ENCODE measurements at places on chromosomes 7 and 10.

DNA sequence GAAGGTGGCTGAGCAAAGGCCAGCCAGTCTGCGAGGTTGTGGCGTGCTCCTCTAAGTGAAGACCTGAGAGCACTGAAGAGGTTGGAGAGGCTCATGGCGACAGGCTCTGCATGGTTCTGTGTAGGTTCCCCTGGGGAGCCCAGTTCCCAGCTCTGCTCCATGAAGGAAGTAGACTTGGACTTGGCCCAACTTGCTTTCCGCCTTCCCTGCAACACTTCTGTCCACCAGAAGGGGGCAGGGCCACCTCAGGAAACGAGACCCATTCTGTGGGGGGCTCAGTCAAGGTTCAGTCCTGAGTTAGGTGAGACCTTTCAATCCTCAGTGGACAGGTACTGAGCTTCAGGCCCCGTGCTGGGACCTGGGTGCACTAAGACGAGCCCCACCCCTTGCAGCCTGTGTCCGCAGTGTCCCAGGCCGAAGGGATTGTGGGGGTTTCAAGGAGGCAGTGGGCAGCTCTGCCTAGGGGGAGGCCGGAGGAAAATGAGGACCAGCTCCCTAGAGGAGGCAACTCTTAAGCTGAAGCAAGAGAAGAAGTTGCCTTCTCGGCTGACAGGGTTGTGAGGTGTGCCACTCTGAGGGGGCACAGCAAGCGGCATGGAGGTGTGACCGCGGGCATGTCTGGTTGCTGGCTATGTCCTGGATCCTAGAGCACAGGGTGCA, 15.0 kb upstream of the PCBD1 start:
- DNase-seq: peak; percentile 33

- no peak for DNase-seq
Measured at GRCh38 chr10:121692626-121693025, 94.4 kb upstream of the FGFR2 start.

DNA sequence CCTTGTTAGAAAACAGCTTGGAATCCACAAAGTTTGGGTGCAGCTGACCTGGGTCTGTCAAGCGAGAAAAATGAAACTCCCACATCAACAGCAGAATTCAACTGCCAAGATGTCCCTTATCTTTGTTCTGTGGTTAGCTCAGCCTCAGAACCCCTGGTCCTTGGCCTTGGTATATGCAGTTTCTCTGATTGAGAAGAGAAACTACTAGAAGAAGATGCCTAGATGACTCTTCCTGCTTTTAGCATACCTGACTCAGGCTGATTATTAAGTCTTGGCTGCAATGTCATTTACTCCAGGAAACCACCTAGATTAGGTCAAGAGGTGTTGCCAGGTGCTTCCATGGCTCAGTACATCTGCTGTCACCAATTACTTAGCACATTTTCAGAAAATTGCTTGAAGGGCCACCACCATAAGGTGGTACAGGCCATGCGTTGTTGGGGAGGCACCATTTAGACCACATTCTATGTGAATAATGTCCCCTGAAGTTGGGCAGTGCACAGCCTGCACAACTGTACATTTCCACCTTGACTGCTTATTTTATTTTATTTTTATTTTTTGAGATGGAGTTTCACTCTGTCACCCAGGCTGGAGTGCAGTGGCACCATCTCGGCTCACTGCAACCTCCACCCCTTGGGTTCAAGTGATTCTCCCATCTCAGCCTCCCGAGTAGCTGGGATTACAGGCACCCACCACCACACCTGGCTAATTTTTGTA, 59.4 kb upstream of the ZNF438 start:
- no peak for DNase-seq

GRCh38 chr10:72886621-72887020, 6.9 kb upstream of the OIT3 start:
- no peak for DNase-seq

DNA sequence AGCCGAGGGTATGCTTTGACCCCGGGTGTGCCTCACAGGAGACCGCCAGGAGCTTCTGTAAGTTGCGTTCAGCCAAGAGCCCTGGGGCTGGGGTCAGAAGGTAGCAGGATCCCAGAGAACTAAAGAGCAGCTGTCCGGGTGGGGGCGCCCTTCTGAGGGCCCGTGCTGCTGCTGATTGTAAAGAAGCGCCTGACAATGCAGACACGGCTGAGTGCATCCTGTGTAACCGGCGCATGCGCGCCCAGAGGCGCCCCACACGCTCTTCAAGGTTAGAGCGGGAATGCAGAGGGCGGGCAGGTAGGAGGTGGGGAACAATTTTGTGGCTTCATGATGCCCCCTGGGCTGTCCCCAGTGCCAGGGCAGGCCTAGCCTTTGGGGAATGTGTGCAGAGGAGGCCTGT, 210.2 kb upstream of the CTBP2 start:
- no peak for DNase-seq

- DNase-seq: no peak
Measured at GRCh38 chr7:103538964-103539709, 93.1 kb upstream of the SLC26A5 start.

DNA sequence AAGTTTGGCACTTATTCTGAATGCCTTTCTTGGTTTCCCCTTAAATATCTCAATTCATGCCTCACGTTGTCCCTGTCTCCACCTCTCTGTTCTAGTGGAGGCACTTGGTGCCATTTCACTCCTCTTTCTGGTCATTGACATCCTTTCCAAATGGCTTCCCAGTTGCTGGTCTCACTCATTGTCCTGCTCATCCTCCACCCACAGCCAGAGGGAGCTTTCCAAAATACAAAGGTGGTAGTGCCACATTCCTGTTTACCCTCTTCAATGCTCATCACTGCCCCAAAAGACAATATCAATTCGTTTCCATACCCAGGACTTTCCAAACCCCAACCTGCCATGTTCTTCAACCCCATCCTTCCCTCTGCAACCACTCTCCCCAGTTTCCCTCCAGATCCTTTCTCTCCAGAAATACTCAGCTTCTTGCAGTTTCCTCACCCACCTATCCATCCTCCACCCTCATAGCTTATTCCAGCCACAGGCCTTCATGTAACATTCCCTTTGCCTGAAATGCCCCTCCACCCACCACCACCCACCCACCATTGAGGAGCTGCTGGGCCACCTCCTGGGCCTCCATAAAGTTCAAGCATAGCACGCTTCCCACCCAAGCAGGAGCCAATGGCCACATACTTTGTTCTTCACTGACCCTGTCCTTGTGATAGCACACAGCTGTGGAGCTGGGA, 63.1 kb upstream of the ADRB1 start:
- DNase-seq: no peak

DNA sequence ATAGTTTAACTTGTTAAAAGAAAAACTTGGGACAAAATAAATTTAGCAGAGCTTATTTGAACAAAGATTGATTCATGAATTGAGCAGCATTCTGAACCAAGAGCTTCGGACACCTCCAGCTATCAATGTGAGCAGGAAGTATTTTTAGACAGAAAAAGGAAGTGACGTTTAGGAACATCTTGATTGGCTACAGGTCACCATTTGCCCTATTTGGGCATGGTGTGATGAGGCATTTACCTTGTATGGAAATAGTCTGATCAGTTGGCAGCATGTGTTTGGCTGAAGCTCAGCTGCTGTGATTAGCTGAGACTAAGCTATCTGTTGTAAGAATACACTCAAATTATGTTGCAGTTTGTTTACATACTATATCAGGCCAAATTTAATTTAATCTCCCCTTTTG, 185.1 kb downstream of the ATRNL1 start:
- no peak for DNase-seq

DNA sequence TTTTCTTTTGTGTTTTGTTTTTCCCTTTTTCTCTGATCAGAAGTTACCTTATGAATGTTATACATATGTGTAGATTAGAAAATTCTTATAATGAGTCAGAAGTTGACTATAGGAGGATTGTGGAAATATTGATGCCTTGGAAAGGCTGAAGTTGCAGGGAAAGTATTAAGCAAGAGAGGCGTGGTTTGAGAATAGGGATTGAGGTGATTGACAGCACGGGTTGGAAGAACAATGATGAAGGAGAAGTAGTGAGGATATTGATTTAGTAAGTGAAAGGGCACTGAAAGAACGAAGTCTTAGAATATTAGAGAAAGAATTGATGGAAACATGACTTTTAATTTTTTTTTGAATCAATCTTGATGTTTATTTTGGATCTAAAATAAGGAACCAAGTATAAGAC, 176.0 kb downstream of the EXOC4 start:
- no peak for DNase-seq

- no peak for DNase-seq
Measured at GRCh38 chr7:78594156-78594555, 795.6 kb downstream of the PHTF2 start.

- DNase-seq: no peak
Measured at GRCh38 chr7:158821171-158822031, 7.9 kb downstream of the ESYT2 start.

- no peak for DNase-seq
Measured at GRCh38 chr10:25107756-25108155, 67.0 kb upstream of the GPR158 start.

DNA sequence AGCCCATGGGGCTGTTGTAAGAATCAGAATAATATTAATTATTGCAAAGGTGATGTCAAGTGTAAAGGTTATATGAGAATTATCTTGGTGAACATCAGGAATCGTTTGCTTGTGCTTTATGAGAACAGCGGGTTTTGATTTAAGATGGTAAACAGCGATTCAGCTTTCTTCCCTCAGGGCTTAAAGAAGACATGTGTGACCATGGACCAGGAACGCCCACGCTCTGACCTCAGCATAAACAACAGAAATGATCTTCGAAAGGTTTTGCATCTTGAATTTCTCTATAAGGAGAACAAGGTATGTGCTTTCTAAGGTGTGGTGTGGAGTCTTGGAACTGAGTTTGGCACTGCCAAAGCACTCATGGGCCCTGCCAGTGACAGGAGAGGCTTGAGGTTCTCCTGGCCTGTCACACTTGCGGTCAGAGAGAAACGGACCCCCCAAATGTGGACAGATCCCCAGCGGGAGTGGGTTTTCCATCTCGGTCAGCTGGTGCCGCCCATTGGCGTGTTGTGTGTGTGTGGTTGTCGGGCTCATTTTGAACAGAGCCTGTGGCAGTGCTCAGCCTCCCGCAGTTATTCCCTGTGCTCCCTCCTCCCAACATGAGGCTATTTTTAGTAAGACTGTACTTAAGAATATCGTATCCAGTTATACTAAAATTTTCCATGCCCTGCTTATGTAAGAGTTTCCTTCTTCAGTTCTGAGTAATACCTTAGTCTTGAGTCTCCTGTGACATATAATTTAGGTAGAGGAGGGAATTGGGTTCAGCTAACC, 7.2 kb downstream of the MINDY4 start:
- no peak for DNase-seq

DNA sequence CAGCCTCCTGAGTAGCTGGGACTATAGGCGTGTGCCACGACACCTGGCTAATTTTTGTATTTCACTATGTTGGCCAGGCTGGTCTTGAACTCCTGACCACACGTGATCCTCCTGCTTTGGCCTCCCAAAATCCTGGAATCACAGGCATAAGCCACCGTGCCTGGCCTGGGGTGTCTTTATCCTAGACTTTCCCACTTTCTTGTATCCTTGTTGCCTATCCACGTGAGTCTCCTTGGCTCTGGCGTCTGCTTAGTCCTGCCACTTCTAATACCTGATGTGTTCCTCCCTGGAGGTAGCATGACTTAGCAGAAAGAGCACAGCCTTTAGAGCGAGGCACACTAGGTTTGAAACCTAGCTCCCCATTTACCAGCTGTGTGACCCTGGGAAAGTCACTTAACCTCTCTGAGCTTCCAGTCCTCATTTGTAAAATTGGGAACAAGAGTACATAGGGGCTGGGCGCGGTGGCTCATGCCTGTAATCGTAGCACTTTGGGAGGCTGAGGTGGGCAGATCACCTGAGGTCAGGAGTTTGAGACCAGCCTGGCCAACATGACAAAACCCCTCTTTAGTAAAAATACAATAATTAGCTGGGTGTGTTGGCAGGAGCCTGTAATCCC, 344.6 kb downstream of the TYW1 start:
- no peak for DNase-seq

GRCh38 chr7:28483112-28483511, 70.8 kb downstream of the CREB5 start:
- DNase-seq: no peak

DNA sequence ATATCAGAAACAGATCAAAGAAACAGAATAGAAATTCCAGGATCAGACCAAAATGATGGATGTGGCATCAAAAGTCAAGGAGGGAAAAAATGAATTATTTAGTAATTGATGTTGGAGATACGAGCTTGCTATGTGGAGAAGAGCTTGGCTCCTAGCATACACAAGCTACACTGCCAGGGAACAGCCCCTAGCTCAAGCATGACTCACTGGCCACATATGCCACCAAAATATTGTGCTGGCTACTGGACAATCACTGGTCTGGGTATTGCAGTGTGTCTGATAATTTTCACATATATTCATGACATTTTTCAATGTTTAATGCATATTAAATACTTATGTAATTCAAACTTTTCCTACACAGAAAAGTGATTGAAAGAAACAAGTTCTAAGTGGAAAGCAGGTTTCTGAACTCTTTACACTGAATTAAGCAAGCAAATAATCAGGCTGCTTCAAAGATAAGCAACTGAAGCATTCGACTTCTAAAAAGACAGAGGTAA, 59.3 kb downstream of the OAT start:
- no peak for DNase-seq

- no peak for DNase-seq
Measured at GRCh38 chr7:4131063-4131462, 551.0 kb upstream of the FOXK1 start.

- DNase-seq: no peak
Measured at GRCh38 chr10:116130006-116130405, 143.0 kb downstream of the GFRA1 start.

- no peak for DNase-seq
Measured at GRCh38 chr10:6597478-6597877, 17.4 kb upstream of the PRKCQ start.

DNA sequence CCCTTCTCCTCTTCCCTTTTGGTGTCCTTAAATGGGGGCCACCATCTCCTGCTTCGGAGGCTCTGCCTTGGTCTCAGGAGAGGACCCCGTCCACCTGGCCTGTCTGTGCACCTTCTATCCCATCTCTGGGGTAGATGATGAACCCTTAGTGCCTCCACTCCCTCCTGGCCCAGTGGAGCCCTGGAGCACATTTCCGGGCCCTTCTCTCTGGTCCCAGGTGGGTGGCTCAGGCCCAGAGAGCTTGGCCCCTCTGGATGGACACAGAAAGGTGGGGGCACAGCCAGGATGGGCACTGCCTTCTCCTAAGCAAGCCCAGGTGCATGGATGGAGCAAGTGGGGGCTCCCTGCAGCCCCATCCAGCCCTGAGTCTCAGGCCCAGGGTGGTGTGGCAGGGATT, 121.4 kb upstream of the RET start:
- DNase-seq: no peak

GRCh38 chr7:135726276-135726788, 1.7 kb downstream of the SLC13A4 start:
- DNase-seq: no peak

- no peak for DNase-seq
Measured at GRCh38 chr7:44062180-44062902, 3.0 kb downstream of the PGAM2 start.
